ENCODE measurements at places on chromosomes 4 and X. TPM values are rescaled to one million over a fixed set of nuclear protein-coding genes. Genes with fewer than 3 reads are reported as not detected.
A peak's percentile ranks its signal among the peaks of the same experiment; 100 is the strongest.

The NAP1L2 gene
- polyA plus RNA-seq: not detected

The TEX13C gene
- polyA plus RNA-seq: not detected

The FRAS1 gene
- polyA plus RNA-seq: 7.2 TPM

The FOXP3 gene
- polyA plus RNA-seq: 0.46 TPM

The ACE2 gene
- 0.07 TPM for polyA plus RNA-seq

The EPGN gene
- polyA plus RNA-seq: not detected

The CT45A3 gene
- 0.28 TPM for polyA plus RNA-seq

- peak; percentile 59 for DNase-seq
Measured at GRCh38 chr4:154009788-154010187, 220.9 kb upstream of the SFRP2 start.

DNA sequence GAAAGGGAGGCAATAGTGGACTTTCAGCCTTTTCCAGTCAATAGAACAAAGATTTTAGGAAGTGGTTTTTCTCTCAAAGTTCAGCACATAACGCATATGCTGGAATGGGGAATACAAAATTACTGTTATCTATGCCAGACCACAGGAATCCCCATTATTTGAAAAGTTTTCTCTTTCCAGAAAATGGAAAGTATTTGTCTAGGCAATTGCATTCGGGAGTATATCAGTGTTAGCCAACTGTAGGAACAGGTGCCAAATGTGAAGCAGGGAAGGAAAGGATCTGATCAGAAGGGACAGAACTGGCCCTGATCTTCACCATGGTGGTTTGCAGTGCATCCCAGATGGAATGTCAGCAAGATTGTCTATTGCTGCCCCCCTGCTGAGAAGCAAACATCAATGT lies 213.6 kb downstream of the CPE start:
- DNase-seq: peak; percentile 60

DNA sequence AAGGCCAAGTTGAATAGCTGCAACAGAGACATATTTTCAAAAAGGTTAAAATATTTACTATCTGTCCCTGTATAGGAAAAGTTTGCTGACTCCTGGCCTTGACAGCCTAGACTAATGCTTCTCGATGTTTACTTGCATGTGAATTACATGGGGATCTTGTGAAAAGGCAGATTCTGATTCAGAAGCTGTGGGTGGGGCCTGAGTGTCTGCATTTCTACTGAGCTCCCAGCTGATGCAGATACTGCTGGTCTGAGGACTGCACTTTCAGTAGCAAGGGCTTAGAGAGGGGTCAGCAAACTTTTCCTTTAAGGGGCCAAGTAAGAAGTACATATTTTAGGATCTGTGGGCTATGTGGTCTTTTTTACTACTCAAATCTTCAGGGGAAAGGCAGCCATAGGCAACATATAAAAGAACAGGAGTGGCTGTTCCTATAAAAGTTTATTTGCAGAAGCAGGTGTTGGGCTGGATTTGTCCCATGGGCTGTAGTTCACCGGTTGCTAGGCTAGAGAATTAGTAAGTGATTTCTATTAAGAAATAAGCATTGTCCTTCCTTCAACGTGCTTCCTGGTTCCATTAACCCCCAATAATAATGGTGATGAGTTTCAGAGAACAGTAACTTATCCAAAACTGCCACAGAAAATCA lies 97.2 kb upstream of the PDE5A start:
- DNase-seq: no peak

DNA sequence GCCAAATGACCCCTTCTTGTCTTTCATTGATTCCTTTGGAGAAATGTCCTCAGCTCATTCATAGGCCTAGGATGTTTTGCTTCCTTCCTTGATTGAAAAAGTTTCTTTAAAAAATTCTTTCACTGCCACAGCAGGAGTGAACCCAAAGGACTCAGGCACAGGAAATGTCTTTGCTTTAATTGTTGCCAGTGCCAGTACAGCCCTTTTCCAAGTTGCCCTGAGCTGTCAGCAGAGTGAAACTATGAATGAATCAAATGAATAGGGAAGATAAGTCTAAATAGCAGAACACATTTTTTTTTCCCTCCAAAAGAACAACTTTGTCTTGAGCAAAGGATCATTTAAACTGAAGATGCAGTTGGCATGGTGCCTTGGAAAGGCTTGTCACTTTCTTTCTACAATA lies 63.8 kb upstream of the SLC4A4 start:
- DNase-seq: no peak

DNA sequence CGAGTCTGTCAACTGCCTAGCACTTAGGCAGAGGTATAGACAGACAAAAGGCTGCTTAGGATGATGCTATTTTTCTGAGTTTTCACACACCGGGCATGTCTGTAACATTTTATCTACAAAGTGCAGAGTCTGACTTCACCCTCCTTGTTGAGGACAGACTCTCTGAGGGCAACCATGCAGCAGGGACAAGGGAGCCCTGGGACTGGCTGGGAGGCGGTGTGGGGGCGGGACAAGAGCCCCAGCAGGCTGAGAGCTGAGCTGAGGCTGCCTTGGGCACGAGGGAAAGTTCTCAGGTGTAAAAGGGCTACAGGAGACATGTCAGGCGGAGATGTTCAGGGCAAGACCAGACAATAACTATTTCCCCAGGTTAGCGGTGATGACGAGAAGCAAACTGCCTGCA lies 81.6 kb downstream of the GATB start:
- no peak for DNase-seq

- peak; percentile 46 for DNase-seq
Measured at GRCh38 chr4:181962321-181962720, 280.9 kb upstream of the TENM3 start.

GRCh38 chr4:168836490-168836889 lies 173.6 kb downstream of the CBR4 start:
- no peak for DNase-seq

- DNase-seq: no peak
Measured at GRCh38 chr4:57632564-57632963, 522.4 kb upstream of the IGFBP7 start.

DNA sequence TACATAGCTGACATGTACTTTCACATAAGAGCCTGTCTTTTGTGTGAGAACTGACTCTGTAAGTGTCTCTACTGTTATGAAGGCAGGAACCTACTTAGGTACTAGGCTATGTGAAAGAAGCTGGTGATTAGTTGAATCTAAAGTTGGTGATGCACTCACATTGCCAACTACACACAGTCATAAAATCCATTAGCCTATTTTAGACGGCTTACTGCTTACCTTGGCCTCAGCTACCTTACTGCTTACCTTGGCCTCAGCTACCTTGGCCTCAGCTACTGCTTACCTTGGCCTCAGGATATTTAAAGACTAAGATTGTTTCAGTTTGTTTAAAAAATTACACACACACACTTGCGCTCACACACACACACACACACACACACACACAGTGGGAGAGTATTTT lies 549.7 kb downstream of the IL1RAPL1 start:
- no peak for DNase-seq

- no peak for DNase-seq
Measured at GRCh38 chr4:109803924-109804571, 2.2 kb upstream of the CFI start.
